ENCODE measurements at places on chromosomes 4 and X.

GRCh38 chr4:160129439-160129838 lies 1026.6 kb downstream of the RAPGEF2 start:
- DNase-seq = no peak

GRCh38 chr4:52298444-52298843 lies 247.3 kb downstream of the SPATA18 start:
- DNase-seq = no peak

DNA sequence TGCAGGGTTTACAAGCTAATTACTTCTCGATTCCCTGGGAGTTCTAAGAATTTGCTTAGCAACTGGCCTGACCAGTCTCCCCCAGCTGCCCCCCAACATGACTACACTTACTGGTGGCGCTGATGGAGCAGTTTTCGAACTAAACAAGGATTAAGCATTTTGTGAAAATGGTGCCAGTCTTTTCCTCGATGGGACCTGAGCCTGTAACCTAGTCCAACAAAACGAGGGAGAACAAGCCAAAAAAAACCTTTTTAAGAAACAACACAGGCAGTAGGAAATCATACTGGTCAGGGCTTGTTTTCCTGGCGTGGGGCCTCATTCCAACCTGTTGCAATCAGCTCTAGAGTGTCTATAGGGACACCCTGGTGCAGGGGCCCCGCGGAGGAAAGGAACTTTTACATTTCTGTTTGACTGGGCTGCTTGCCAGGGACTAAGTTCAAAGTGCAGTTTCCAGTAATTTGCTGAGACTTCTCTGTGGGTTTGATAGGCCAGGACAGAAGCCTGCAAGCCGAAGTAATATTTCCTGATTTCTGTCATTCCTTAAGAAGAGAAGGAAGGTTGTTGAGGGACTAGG lies 158.7 kb downstream of the SPRY1 start:
- no peak for DNase-seq

DNA sequence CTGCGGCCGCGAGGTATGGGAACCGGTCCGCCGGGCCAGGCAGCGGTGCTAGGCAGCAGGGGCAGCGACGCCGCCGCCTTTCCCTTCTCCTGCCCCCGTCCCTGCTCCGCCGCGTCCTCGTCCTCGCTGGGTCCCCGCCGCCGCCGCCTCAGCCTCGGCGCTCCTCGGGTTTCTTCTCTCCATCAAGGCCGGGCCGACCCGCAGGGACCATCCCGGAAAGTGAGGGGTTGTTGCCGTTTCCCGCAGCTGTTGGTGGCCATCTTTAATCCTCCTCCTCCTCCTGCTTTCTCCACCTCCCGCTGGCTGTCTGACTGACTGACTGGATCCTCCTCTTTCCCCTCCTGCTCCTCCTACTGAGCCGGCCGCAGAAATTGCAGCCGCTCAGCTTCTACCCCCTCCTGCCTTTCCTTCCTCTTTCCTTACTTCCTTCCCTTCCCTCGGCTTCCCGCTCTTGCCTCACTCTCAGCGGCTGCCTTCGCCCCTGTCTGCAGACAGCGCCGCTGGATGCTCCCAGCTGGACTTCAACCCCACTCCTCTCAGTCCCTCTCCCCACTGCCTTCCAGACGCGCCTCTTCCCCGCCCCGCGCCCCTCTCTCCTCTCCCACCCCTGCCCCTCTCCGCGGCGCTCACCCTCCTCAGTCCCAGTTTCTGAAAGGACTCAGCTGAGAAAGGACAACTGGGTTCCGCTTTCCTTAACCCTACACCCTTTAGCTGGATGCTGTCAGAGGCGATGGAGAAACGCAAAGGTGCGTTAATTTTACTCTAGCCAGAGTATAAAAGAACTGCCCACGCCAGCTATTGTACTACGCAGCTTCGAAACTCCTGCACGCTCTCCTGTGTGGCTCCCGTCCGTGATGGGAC lies at the start of gene WDFY3:
Gene WDFY3, minus strand, starts transcription at position 309 of the 861 bp plus-strand sequence. CDS start 106,099 bp downstream, outside the sequence.
- no peak for DNase-seq

GRCh38 chr4:26441102-26441501 lies 49.2 kb downstream of the CCKAR start:
- no peak for DNase-seq

- DNase-seq = no peak
These were observed 1.6 kb downstream of the ZAR1 start for GRCh38 chr4:48491514-48492176.

- no peak for DNase-seq
These were observed 110.8 kb downstream of the GPAT3 start for GRCh38 chr4:83646538-83647239.

DNA sequence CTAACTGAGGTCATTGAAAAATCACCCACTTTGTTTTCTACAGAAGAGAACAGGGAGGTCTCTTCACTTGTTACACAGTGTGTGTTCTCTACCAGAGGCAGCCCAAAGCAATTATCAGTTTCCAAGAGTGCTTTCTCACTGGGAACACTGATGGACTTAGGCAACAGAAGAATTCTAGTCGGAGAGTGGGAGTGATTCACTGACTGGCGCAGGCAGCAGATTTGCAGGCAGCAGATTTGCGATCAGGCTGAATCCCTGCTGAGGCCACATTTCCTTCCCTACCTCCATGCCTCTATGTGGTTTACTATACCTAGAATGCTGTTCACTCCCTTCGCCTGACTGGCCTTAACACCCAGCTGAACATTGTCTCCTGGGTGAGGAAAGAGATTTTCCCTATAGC lies 6.6 kb downstream of the OCIAD2 start:
- no peak for DNase-seq

DNA sequence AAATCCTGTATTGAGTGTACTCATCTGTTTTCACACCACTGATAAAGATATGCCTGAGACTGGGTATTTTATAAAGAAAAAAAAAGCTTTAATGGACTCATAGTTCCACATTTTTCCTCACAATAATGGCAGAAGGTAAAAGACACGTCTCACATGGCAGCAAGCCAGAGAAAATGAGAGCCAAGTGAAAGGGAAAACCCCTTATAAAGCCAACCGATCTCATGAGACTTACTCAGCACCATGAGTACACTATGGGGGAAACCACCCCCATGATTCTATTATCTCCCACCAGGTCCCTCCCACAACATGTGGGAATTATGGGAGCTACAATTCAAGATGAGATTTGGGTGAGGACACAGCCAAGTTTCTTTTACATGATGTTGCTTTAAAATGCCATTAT lies 171.9 kb downstream of the GALNTL6 start:
- no peak for DNase-seq

GRCh38 chrX:2408856-2409255 lies 91.9 kb downstream of the DHRSX start:
- DNase-seq = no peak

- no peak for DNase-seq
These were observed 19.3 kb downstream of the LRCH2 start for GRCh38 chrX:115214605-115215004.

- DNase-seq = no peak
These were observed 1.7 kb downstream of the PPP1R3F start for GRCh38 chrX:49271341-49271740.

DNA sequence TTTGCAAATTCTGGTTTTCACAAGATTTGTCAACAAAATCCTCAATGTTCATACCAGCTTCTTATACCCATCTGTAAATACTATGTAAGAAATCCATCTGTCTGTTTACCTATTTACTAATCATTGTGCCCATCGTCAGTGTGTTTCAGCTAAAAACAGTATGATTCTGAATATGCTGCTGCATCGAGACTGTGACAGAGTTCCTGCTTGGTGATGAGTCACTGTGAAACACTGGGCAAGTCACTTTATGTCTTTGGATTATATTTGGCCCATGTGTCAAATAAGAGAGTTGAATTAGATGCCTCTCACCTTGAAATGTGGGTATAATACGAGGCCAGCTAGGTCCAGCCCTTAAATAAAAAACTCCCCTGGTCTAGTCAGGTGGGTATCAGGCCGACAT lies 79.3 kb downstream of the CBLL2 start:
- DNase-seq = no peak

DNA sequence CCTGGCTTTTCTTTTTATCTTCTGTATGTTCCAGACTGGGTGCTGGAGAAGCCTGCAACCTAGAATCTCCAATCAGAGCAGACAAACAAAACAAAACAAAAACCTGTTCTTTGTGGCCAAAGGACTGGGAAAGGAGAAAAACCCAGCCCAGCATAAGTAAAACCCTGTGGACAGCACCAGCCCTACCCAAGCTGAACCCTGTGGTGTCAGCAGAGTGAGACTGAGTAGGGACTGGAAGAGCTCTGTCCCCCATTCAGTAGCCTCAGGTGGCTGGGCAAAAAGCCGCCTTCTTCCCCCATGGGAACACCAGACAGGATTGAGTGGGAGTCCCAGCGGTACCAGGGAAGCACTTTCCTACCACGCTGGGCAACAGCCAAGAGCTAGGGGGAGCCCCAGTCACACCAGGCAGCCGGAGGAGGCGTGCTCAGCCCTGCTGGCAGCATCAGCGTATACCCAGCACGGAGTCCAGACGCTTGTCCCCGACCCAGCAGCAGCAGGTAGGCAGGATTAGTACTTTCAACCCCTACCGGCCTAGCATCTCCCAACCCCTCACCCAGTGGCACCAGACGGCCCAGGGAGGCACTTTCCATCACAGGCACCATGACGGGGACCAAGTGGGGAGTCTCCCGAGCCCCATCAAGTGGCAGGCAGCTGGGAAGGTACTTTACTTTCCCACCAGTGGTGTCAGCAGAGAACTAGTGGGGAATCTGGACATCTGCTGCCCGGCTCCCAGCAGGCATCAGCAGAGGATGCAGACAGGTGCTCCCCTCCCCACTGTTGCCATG lies 8.6 kb upstream of the JADE3 start:
- peak; percentile 17 for DNase-seq

GRCh38 chr4:152500800-152501434 lies 35.0 kb downstream of the FBXW7 start:
- peak; percentile 62 for DNase-seq

- DNase-seq = no peak
These were observed 37.3 kb downstream of the SAT1 start for GRCh38 chrX:23820235-23820782.

DNA sequence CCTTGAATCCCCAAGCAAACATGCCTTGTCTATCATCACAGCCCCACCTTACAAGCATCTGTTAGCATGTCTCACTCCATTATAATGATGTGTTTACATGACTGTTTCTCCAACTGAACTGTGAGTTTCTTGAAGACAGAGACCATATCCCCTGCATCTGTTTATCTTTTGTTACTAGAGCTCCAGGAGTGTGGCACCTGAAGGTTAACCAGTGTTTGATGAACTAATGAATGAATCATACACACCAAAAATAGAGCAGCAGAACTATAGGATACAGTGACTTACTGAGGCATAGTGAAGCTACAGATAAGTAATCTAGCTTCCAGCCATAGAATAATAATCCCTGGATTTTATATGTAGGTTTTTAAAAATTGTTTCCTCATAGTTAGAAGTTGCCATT lies 331.0 kb downstream of the PCDH7 start:
- no peak for DNase-seq

- DNase-seq = no peak
These were observed 3.5 kb upstream of the SLIT2 start for GRCh38 chr4:20248155-20248558.

DNA sequence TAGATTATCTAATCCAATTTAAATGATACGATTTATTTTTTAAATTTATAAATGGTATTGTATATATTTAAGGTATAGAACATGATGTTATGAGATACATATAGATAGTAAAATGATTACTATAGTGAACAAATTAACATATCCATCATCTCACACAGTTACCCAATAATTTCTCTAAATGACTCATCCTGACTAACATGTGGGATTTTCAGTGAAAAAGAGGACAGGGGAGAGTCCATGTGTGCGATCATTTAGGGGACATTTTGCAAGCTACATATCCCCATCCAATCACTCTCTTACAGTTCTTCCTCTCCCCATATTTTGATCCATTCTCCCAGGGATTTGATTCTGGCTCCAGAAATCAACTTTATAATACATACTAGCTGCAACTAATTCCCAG lies 88.2 kb downstream of the ABCB7 start:
- DNase-seq = no peak

DNA sequence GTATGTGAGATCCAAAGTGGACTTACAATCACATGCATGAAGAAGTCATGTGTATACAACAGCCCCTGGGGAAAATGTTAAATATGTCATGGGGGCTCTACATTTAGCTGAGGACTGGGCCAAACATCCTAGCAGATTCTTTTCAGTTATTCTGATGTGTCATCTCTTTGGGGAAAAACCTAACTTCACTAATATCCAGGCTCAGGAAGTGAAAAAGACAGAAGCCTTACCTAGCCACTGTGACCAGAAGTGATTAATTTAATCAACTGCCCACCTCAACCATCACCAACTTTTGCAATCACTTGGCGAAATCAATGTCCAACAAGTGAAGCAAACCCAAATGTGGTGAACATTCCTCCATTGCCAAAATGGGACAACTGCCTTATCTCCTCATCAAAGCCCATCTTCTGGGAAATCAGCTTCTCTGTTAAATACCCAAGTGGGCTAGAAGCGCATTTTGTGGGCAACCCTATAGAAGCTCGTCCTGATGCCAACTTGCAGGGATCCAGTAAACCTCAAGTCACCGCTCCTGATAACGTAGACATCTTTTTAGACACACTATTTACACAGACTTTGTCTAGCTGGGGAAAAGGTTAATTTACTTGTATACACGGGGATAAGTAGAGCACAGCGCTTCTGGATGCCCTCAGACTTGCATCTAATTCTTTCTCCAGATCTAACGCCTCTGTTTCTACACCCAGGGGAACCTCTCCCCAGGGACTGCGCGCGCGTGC lies 1.4 kb upstream of the HHIP start:
- no peak for DNase-seq

GRCh38 chr4:169885893-169886292 lies 128.1 kb upstream of the HPF1 start:
- no peak for DNase-seq

- no peak for DNase-seq
These were observed 225.2 kb upstream of the PPP1R2C start for GRCh38 chrX:43003204-43003565.

GRCh38 chr4:39353478-39354253 lies 12.5 kb downstream of the RFC1 start:
- DNase-seq = peak; percentile 16

DNA sequence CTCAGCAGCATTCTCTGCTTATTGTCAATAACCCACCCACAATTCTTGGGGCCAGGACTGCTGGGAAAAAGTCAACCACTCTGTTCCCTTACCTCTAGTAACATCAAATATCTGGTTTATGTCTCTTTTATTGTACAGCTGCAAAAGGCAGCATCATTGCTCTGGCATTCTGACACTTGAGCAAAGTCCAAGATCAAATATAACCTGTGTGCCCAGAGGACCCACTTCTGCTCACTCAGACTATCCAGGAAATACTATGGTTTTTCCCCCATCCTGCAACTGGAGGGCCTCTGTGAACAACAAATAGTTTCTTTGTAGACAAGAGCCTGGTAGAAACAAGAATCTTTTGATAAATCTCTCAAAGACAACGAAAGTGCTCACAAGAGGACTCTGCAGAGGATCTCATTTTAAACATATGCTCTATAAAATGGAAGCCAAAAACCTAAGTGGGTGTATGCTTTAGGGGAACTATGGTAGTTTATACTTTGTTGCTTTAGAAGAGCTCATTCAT lies 154.7 kb downstream of the RAB28 start:
- no peak for DNase-seq

Measured in activated T-cell treated with anti-CD3 and anti-CD28 coated beads for 4 hours (primary cell).